ENCODE measurements at places on chromosomes 3 and 15.

DNA sequence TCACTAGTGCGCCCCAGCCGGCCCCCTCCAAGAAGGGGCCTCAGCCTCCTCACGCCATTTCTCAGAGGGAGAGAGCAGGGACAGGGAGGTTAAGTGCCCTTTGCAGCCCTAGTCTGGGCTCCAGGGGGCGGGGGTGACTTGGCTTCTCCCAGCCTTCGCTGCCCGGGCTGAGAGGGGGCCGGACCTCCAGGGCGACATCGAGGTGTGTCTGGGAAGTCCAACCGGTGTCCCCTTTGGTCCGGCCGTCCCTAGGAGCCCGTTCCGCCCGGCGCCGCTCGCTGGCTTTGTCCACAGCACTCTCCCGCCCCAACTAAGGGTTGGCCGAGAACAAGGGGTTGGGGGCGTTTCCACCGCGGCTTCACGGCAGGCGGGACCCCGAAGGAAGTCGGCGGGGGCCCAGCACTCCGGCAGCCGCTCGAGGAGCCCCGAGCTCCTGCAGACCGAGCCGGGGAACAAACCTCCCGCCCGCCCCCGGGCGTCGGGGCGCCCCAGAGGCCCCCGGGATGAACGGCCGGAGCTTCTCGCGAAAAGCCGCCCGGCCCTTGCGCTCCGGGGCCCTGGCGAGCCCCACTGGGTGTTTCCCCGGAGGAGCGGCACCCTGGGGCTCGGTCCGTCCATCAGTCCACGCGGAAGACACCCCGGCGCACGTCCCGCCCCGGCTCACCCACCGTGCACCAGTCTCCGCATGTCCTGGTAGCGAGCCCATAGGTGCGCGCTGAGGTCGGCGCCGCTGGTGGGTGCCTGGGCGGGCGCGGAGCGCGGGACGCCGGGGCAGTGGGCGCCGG is 627 bp downstream of the NT5DC2 start:
- DNase-seq, result no peak

DNA sequence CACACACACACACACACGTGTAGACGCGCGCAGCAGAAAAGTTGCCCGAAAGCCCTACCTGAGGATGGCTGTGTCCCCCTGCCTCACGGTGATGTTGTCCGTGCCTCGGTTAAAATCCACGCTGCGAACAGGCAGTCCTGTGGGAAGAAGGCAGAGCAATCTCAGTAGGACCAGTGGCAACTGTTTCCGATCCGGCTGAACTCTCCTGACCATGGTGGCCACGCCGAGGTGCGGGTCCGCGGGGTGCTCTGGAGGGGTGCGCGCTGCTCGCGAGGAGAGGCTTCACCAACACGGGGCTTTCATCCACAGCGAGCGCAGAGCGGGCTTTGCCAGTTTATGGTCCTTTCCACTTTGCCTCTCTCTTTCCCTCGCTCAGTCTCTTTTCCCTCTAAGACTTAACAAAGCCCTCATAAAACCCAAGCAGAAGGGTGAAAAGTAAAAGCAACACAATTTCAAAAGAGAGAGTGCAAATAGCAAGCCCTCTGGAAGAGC is 422 bp downstream of the LSAMP start:
- no peak for DNase-seq

DNA sequence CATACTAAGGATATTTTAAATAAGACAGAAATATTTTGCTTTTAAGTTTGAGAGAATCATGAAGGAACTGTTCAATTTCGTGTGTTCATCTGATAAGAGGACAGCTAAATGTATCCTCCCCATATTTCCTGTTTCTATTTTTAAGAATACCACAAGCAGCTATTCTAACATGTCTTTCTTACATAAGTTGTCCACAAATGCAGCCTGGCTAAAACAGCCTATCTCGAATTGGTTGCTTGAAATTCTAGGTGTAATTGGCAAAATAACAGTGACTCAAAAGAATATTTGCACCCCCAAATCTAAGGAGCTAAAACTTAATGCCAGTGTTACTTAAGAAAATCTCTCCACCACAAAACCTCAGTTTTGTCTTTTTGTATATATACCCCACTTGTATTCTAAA is 35.0 kb downstream of the BTLA start:
- DNase-seq, result no peak

DNA sequence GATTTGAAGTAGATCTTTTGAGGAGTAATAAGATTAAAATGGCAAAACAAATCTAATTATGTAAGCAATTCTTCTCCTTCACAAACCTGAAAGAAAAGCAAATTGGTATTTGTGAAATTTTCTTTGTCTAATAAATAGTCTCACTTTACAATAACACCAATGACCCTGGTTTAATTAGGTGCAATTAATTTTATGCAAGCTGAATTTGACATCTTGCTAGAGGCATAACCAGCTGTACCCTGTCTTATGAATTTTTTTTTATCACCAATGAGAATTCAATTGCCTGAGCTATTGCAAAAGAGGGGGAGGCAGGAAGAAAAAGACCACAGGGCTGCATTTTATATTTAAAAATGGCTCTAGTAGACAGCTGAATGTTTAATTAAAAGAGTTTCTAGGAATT is 113.5 kb upstream of the IL12A start:
- no peak for DNase-seq

DNA sequence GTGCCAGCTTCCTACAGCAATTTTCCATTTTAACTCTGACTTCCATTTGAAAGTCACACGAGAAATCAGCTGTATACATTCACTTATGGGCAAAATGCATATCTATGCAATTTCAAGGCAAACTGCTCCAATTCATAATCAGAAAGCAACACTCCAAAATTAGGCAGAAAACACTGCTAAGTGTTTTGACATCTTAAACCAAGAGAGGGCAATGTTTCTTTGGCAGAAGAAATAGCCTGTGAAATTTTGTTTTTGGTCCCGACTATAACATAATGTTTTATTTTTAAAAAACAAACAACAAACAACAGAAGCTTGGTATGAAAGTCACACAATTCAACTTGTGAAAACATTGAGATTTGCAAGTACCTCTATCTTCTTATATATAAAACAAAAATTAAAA is 42.6 kb downstream of the GOLIM4 start:
- no peak for DNase-seq

DNA sequence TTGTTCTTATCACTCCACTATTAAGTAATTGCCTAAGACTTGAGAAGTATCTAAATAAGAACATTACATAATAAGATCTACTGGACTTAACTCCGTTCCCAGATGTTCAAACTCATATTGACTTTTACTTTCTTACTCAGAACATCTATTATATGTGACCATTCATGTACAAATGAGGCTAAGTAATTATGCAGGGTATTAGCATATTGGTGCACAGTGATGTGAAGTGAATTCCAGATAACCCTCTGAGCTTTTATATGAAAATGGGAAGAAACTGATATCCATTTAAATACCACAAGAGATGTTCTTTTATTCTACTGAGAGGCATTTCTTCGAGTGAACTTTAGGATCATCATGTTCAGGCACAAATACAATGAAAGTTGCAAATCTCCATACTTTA is 135.7 kb downstream of the ZPLD1 start:
- DNase-seq, result no peak

DNA sequence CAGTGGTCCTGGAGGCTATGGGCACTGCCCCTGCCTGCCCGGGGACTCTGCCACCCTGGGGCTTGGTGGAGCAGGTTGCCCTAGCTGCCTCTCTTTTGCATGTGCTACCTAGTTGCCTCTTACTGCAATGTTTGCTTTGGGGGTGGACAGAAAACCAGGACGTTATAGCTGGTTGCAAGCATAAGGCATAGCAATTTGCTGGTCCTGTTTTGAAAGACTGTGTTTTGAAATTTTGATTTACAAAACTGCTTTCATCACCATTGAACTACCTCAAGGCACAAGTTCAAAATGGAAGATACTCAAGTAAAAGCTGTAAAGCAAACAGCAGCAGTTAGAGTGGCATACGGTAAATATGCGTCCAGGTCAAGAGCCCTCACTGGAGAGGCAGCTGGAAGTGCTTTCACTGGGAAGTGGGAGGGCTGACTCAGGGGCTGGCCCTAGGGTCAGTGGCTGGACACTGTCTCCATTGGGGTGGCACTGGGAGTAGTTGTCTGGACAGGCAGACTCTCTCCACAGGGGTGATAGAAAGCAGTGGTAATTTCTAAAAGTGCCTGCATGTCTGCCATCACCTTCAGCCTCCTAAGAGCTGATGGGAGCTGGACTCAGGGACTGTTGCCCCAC is 138.1 kb downstream of the CHDH start:
- DNase-seq, result no peak

DNA sequence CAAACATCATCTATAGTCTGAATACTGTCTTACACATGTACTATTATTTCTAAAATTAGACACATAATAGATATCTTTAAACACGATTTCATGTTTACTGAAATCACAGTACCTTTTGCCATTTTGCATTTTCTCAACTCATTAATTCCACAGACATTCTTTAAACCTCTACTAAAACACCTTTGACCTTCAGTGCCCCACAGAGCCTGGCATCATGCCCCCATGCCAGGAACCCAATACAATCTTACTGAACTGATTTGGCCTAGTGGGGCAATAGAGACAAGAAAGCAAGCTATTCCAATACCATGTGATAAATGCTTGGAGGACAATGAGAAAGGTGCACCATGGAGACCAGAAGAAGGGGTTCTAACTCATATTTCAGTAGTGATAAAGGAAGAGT is 19.3 kb upstream of the GUCA1C start:
- DNase-seq, result no peak

DNA sequence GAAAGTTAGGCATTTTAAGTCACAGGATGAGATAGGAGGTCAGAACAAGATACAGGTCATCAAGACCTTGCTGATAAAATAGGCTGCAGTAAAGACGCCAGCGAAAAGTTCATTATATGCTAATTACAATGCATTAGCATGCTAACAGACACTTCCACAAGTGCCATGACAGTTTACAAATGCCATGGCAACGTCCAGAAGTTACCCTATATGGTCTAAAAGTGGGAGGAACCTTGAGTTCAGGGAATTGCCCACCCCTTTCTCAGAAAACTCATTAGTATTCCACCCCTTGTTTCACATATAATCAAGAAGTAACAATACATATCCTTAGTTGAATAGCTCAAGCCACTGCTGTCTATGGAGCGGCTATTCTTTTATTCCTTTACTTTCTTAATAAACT is 92.7 kb upstream of the PLXND1 start:
- no peak for DNase-seq

DNA sequence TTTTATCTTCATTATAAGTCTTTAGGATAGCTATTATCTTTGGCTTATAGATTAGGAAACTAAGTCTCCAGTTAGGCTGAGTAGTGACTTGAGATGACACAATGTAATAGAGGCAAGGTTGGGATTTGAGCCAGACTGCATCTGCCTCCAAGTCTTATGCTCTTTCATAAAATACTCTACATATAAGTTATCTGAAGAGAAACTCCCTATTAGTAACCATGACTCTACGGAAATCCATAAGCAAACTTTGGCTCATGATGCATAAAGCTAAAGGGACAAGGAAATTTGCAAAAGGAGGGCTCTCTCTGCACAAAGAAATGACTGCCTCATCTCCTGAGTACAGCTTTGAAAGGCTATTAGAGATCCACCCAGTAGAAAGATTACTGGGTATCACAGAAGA is 77.6 kb upstream of the FRMD4B start:
- DNase-seq, result no peak

DNA sequence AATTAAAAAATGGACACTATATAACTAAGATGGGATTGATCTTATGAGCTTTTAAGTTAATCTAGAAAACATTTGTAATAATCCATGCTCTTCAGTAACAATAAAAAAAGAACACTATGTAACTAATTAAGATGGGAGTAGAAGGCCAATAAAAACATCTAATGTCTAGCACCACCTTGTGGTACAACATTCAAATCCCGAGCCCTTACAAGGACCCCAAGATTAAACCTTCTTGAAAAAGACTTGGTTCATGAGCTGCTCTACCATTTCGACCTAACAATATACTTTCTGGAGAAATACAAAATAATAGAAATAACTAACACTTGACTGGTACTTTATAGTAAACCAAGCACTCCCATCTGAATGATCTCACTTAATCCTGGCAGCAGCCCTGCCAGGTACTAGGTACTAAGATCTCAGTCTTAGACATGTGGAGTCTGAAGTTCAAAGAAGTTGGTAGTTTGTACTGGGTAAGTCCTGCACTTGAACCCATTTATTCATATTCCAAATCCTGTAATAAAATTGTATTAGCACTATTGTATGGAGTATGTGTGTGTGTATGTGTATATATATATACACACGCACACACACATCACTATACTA is 21.8 kb downstream of the METTL6 start:
- no peak for DNase-seq

DNA sequence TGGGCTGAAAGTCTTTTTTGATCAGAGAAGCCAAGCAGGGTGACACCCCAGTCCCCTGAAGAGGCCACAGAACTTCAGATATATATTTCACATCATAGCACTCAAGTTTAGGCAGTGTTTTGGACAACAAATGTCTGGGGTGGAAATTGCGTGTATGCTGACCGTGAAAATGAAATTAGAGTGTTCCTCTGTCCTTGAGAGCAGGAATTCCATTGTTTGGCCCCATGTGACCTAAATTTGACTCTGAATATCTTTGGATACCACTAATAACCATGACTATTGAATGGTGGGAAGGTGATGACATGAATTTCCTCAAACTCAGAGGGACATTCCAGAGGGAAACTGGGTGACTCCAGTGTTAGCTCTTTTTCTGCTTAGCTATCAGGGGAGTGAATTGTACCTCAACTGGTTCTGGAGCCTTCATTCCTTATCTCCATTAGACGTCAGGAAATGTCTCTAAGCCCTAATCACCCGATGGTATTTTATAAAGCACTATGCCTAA is 263.5 kb upstream of the RASGRP1 start:
- no peak for DNase-seq

GRCh38 chr15:27341780-27342343 is 370.9 kb downstream of the GABRG3 start:
- no peak for DNase-seq

DNA sequence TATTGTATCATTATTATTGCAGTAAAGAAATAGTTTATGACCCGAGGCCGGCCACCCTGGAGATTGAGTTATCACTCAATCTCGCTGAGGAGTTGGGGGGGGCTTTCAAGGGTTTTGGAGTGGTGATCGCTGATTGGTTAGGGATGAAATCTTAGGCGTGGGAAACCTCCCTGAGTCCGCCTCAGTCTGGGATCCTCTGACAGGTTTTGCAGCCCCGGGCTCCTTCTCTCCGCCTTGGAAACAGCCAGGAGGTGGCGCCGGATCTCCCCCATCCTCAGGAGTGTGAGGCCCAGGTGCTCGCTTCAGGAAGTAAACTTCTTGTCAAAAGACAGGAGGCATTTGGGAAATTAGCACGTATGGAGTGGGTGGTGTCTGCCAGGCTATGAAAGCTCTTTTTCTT is 41.1 kb upstream of the SEC61A1 start:
- no peak for DNase-seq

GRCh38 chr15:88906551-88906950 is 6.6 kb downstream of the MFGE8 start:
- DNase-seq, result no peak

Data from stimulated activated CD8-positive, alpha-beta memory T cell treated with anti-CD3 and anti-CD28 coated beads, Interleukin-7, amount 100 ng/mL, for 1 hour (primary cell).